Right cardiac atrium (tissue), 5 donors: ENCODE measurements at places on chromosomes 1 and 21. TPM values are rescaled to one million over a fixed set of nuclear protein-coding genes. Genes with fewer than 3 reads are reported as not detected.

DNA sequence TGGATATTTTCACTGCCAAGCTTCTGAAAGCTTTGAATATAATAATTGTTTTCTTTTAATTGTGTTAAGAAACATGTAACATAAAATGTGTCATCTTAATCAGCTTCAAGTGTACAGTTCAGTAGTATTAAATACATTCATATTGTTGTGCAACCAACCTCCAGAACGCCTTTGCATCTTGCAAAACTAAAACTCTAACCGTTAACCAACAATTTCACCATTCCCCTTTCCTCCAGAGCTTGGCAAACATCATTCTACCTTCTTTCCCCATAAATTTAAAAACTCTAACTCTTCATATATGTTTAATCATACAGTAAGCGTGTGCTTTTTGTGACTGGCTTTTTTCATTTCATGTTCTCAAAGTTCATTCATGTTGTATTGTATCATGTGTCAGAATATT lies 2.1 kb downstream of the MNDA start:
- no peak for DNase-seq

DNA sequence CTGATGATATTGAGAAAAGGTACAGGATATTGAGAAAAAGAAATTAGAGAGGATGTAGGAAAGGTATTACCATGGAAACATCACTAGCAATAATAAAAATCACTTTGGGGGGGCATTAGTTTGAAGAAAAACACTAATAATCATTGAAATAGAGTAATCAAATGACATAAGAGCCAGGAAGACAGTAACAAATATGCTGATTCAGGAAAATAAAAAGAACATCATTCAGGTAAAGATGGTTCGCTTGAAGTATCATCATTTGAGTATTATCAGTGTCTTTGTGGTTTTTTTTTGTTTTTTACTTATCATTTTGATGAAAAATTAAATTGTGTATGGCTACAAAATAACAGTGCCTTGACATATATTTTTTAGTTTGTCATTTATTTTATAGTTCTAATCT lies 164.5 kb downstream of the IFI44 start:
- no peak for DNase-seq

GRCh38 chr1:185238447-185238846 lies 78.6 kb downstream of the IVNS1ABP start:
- DNase-seq = no peak

- DNase-seq = no peak
These were observed 68.9 kb downstream of the ST3GAL3 start for GRCh38 chr1:43776043-43776761.

GOLT1A gene
- not detected for total RNA-seq

DNA sequence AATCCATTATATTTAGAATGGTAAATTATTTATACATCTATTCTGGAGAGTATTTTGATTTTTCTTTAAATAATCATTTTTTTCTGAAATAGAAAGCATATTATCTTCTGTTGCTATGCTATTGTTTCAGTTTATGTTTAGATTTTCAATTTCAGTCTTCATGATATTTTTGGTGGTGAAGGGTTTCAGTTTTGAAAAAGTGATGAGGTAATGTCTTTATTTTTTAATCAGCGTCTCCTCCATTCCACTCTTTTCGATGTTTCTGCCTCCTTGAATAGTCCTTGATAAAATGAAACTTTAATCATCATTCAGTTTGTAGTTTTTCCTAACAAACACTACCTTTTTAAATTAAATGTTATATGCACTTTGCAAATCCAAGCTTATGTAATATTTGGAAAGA lies 428.6 kb downstream of the PTPRC start:
- DNase-seq = no peak

TBX19 gene
- 0.66 TPM for total RNA-seq

GRCh38 chr1:1760345-1760650 lies 18.0 kb downstream of the NADK start:
- DNase-seq = no peak

TNFRSF4 gene
- total RNA-seq = 1.2 TPM

GRCh38 chr1:240621249-240621648 lies 9.3 kb upstream of the GREM2 start:
- DNase-seq = no peak

RIMKLA gene
- 6.5 TPM for total RNA-seq

GRCh38 chr1:109466125-109466451 lies 258 bp upstream of the SYPL2 start:
- DNase-seq = no peak

- DNase-seq = no peak
These were observed 29.0 kb upstream of the NTPCR start for GRCh38 chr1:232921381-232921780.

GRCh38 chr1:197614916-197615692 lies 160.2 kb downstream of the DENND1B start:
- peak; percentile 27 for DNase-seq

DNA sequence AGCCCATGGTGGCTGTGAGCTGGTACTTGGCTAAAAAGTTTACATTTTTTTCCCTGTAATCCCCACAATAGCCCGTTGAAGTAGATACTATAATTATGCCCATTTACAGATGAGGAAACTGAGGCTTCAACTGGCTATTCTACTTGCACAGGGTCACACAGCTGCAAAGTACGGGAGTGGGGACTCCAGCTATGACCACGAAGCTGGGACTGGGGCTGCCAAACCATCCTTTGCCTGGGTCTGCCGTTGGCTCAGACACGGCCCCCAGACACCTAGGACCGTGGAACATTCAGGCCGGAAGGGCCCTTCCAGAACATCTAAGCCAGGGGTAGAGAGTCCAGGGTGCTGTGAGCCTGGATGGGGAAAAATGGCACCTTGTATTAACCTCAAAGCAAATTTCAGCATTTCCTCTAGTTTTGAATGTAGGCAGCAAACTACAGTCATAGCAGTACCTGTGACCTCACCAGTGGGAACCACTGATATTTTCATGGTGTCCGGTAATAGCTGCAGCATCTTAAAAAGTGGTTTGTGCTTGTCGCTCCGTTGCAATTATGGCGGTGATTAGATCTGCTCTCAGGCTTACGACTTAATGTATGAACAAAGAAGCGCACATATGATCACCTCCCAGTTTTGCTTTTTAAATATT lies 4.3 kb downstream of the TP73 start:
- no peak for DNase-seq

GRCh38 chr1:38138498-38139233 lies 92.1 kb upstream of the POU3F1 start:
- peak; percentile 93 for DNase-seq

- DNase-seq = no peak
These were observed 504 bp upstream of the SDHC start for GRCh38 chr1:161313554-161314200.

DNA sequence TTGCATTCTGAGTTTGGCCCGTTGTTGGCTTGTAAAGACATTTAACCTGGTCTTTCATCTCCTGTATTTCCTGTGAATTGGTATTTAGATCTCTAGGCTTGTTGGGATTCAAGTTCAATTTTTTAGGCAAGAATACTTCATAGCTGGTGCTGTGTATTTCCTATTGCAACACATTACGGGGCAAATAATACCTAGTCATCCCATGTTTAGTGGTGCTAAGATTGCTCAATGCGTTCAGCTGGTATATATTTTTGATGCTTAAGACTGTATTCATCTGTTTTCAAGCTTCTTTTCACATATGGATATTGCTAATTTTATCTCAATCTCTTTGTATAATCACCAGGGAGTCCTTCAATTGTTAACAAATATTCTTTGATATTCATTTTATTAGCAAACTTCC lies 87.5 kb upstream of the ZBTB18 start:
- DNase-seq = no peak

DNA sequence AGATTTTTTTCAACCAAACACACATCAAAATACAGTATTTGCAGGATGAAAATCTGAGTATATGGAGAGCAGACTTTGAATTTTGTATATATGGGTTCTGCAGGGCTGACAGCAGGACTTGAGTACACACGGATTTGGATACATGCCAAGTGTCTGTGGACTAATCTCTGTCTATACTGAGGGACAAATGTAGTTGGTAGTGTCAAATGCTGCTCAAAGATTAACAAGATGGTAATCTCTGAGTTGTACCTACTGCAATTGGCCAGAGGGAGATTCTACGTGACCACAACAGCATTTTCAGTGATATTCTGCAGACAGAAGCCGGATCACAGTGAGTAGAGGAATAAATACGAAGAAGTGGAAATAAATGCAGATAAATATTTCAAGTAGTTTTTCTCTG lies 43.4 kb downstream of the SHCBP1L start:
- no peak for DNase-seq

GRCh38 chr1:22661880-22662279 lies 8.8 kb downstream of the C1QB start:
- DNase-seq = no peak

PLA2G2C gene
- total RNA-seq = 0.31 TPM

C1orf210 gene
- total RNA-seq = not detected

DNA sequence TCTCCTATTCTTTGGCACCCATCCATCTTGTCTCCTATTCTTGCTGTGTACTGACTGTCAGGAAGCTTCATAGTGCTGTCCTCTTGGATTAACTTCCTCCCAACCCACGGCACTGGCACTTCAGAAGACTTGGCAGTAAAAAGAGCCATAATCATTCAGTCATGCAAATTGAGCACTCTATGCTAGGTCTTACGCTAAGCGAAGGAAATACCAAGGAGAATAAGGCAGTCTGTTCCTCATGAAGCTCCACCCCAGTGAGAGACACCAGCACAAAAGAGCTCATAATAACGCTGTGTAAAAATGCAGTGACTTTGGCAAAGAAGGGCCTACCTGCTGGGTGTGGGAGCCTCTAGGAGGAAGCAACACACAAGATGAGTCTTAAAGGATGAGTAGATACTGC lies 67.1 kb downstream of the GFI1 start:
- DNase-seq = no peak

DNA sequence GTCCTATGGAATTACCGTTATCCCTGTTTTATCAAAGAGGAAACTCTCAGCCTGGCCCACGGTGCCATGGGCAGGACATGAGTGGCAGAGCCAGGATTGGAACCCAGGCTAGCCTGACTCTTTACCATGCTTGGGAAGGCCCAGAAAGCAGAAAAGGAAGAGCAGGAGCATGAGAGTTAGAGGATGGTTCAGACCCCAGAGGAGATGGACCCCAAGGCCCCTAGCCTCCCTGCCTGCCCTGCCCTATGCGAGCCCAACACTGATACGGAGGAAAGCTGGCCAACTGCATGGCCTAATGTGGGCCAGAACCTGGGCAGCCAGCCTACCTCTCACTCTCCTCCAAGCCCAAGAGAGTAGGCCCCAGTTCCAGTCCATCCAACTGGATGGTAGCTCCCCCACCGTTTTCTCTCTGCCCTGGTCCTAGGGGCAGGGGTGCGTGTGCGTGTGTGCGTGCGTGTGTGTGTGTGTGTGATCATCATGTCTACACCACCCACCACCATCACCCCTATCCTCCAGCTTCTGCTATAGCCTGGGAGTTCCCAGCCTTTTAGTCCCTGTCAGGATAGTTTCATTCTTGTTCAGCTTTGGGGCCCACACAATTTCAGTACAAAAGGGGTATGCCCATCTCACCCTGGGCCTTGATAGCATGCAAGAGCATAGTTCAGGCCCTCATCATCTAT lies 15.4 kb upstream of the MEX3A start:
- peak; percentile 32 for DNase-seq

DNA sequence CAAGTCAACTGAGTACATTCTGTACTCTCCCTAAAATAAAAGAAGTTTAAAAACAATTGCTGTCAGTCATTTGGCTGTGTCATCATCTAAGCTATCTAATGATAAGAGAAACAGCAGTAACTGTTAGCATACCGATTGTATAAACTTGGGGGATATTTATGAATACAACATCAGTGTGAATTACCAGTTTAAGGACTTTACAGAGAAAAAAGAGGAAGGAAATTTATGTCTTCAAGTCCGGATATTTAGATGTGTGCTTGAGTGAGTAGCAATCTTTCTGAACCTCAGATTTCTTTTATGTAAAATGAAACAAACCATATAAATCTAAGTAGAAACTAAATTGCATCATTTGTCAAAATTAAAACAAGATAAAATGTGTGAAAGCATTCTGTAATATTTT lies 1557.0 kb downstream of the MRPL39 start:
- no peak for DNase-seq

DNA sequence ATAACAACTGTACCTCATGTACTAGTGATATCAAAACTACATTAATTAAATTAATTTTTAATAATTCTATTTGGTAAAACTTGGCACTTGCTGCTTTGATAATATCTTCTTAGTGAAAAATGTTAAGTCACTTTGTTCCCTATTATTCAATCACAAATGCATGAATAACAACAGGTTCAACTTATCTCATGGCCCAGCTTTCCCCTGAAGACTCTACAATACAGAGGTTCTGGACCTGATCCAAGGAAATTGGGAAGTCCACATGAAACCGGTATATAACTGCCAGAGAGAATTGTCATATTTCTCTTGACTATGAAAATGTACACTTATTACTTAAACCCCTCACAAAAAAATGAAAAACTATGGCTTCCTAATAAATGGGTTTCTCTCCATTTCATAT lies 33.9 kb upstream of the PTPRC start:
- DNase-seq = no peak

DNA sequence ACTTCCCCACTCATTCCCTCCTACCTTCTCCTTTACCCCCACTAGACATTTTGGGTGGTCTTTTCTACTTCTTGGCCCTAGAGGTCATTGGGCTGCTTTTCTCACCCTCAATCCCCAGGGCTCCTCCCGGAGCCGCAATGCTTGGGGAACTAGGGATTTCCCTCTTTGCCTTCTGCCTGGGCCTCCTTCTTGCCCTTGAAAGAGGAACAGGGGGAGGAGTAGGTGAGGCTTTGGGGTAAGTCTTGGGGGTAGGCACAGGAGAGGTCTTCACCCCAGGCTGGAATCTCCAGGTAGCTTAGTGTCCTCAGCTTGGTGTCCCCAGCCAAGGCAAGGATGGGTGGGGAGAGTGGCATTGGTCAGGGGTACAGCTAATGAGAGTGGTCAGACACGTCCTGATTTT lies 56.2 kb upstream of the EPS8L3 start:
- DNase-seq = no peak

CYP4A11 gene
- 0.57 TPM for total RNA-seq

- no peak for DNase-seq
These were observed 2.4 kb downstream of the CA14 start for GRCh38 chr1:150259758-150260669.

GRCh38 chr1:215911406-215911968 lies 344.4 kb downstream of the KCTD3 start:
- no peak for DNase-seq

DNA sequence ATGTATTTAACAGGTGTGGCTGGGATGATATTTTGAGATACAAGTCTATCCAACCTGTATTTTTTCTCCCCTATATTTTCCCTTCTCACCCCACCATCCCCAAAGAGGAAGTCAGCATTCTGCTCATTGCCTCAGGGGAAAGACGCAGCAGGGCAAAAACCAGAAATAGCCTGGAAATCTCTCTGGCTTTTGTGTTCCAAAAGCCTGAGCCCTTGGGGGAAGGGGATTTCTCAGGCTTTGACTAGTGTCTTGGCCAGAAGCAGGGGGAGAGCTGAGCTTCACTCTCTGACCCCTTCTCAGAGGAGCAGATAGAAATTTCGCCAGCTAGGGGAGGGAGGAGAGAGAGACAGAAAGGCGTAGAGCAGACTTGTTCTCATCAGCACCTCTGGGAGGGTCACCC lies 244.7 kb downstream of the RRAGC start:
- DNase-seq = no peak

GRCh38 chr1:183991348-183991747 lies 46.2 kb downstream of the COLGALT2 start:
- DNase-seq = no peak

GRCh38 chr1:8562881-8563865 lies 245.3 kb downstream of the SLC45A1 start:
- no peak for DNase-seq
